NCI-H1436 treated with DMSO at 0.1 percent for 48 hours (cell line): ENCODE measurements at places on chromosomes 2 and 18.

- no peak for DNase-seq
Measured at GRCh38 chr2:232876978-232877441, 6.9 kb downstream of the SNORC start.

GRCh38 chr2:28004086-28004485 is 113.6 kb downstream of the BABAM2 start:
- DNase-seq: no peak

DNA sequence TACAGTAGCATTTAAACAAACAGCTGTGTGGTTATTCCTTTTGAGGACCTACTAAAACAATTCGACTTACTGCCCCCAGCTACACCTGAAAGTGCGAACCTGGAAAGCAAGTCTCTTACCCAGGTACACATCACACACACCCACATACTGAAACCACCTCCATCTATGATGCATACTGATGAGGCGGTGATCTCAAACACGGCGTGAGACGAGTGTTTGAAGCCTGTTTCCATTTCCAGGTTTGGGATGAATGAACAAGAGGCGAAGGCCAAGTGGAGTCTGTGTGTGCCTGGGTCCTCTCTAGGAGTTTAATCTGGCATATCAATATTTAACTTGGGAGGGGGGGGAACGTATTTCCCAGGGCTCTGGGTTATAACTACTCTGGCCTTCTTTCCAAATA is 1.6 kb downstream of the TMEM185B start:
- DNase-seq: no peak

GRCh38 chr2:152238016-152238415 is 62.5 kb upstream of the STAM2 start:
- no peak for DNase-seq

GRCh38 chr2:159193791-159194190 is 92.7 kb downstream of the WDSUB1 start:
- DNase-seq: no peak
